T-helper 17 cell (primary cell): ENCODE measurements at places on chromosomes 7 and 10.
A peak's percentile ranks its signal among the peaks of the same experiment; 100 is the strongest.

DNA sequence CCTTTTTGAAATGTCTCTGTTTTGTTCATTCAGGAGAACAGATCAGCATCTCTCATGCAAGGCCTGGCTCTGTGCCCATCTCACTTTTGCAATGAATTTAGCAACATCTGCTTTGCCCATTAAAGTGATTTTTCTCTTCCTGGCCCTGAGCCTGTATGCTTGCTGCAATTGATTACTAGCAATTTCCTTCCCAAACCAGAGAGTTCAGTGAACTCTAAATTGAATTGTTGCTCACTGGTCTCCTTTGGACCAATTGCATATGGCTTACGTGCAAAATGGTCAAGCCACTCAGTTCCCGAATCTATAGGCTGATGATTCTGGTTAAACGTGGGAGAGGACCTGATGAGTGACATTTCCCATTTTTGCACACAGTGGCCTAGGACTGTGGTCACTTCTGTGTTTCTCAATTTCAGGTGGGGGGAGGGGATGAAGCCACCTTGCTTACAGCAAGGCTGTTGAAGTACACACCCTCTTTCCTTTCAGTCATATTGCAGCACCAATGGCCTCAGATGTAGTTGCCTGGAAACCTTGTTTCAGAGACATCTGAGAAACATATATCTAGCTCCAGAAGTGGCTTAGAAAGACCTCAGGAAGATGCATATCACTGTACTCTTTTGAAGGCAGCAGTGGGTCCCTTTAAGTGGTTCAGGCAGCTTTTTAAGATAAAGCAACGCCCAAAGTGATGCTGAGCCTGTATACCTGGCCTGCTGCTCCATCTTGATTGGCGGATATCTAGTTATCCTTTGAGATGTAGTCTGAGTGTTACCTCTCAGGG lies 201.4 kb downstream of the PTEN start:
- no peak for DNase-seq

GRCh38 chr7:50690541-50691011 lies 92.1 kb downstream of the GRB10 start:
- no peak for DNase-seq

DNA sequence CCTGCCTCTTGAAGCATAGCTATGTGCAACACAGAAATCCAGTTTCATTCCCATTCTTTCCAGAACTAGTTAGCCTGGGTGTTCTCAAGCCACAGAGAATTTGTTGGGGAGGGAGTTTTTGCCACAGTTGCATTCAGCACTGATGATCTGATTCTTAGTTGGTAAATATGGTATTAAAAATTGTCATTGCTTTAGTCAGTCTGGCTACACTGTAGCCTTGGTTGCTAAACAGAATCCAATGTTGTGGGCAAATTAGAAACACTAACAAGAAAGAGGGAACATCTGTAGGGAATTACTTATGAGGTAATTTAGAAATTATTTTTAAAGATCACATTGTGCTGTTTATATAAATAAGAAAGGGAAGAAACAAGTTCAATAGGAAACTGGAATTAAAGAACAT lies 57.0 kb upstream of the CC2D2B start:
- no peak for DNase-seq

DNA sequence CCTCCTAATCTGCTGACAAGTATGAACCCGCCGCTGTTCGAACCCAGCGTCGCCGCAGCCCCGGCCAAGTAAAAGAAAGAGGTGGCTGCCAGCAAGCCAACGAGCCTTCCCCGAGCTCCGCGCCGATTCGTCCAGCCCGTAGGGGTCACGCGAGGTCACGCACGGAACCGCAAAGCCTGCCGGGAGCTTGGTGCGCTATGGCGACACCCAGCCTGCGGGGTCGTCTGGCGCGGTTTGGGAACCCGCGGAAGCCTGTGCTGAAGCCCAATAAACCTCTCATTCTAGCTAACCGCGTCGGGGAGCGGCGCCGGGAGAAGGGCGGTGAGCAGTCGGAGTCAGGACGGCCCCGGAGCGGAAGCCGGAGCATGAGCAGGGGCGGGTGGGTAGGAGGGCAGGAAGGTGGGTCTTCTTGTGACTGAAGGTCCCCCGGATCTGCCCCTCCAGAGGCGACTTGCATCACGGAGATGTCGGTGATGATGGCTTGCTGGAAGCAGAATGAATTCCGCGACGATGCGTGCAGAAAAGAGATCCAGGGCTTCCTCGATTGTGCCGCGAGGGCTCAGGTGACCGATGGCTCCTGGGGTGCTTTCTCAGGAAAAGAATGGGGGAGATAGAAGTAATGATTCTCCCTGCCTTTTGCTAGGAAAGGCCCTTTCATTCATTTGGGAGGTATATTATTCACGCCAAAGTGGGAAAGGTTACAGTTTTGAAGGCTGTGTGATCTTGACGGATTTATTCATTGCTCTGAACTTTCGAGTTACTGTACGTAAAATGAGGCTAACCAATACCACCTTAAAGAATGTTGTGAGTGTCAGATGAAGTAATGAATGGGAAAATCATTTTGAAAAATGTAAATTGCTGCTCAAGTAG lies at the start of gene CHCHD1:
Gene CHCHD1 (plus strand): TSS at position 170 of the 870 bp plus-strand sequence. CDS start 28 bp downstream, at position 198.
- DNase-seq = peak; percentile 83

DNA sequence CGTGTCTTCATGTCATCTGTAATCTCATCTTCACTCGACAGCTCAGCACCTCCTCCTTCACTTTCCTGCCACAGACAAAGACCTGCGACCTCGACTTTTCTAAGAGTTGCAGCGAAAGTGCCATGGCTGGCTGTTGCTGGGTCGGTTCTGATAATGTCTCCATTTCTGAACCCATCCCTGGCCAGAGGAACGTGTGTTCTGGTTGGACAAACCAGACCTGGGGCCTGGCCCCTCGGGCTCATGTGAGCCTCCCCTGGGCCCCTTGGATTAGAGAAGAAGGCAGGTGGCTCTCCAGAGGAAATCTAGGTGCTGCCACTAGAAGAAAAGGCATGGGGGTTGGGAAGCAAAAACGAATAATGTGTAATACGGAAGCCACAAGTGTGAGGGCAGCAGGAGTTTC lies 273.7 kb downstream of the GLRX3 start:
- DNase-seq = no peak

DNA sequence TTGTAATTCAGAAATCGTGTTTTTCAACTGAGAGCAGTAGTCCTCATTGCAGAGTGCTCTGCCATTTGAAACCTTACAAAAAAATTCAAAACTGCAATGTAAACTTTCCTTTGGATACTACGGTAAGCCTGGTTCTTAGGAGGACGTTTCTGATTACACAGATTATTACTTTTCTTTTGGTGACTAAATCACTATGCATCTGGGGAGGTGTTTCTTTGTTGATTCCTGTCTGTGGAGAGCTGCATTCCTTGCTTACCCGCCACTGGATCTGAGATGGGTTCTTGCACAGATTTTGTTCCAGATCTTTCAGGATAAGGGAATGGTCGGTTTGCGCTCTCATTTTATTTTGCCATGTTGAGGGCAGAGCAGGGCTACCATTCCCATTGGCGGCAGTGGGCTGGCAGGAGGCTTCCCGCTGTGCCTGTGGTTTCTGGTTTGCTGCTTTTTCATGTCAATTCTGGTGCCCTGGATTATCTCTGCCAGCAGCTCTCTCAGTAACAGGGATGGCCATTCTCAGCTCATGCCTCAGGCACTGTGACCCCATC lies 485.1 kb downstream of the GLRX3 start:
- no peak for DNase-seq

GRCh38 chr7:155845226-155845625 lies 33.0 kb upstream of the SHH start:
- DNase-seq = no peak

GRCh38 chr10:22626784-22627183 lies 87.6 kb downstream of the PIP4K2A start:
- no peak for DNase-seq

- DNase-seq = no peak
Measured at GRCh38 chr10:69464401-69464800, 13.1 kb downstream of the TSPAN15 start.

- no peak for DNase-seq
Measured at GRCh38 chr7:138542183-138542582, 82.1 kb downstream of the TRIM24 start.

- DNase-seq = no peak
Measured at GRCh38 chr10:48496831-48497779, 107.8 kb downstream of the ARHGAP22 start.

GRCh38 chr10:28548781-28549498 lies 16.0 kb downstream of the WAC start:
- DNase-seq = no peak

GRCh38 chr7:63039882-63040281 lies 958.8 kb upstream of the ZNF722 start:
- DNase-seq = no peak

- DNase-seq = no peak
Measured at GRCh38 chr10:117342641-117343040, 32.6 kb downstream of the PDZD8 start.

- no peak for DNase-seq
Measured at GRCh38 chr10:117635826-117636225, 93.3 kb downstream of the EMX2 start.

- peak; percentile 54 for DNase-seq
Measured at GRCh38 chr7:156612930-156613329, 27.6 kb upstream of the RNF32 start.
